Upper lobe of left lung (tissue), 6 donors: ENCODE measurements at places on chromosomes 7 and 10. TPM values are rescaled to one million over a fixed set of nuclear protein-coding genes. Genes with fewer than 3 reads are reported as not detected.

- H3K27me3 ChIP-seq: no peaks in the 10 kb centered on the region
- DNase-seq: no peak
- H3K4me1 ChIP-seq: no peaks in the 10 kb centered on the region
- no peak overlapping the region for H3K4me3 ChIP-seq
- no peaks in the 10 kb centered on the region for H3K36me3 ChIP-seq
Measured at GRCh38 chr10:25661632-25662031, 272.4 kb upstream of the MYO3A start.

DNA sequence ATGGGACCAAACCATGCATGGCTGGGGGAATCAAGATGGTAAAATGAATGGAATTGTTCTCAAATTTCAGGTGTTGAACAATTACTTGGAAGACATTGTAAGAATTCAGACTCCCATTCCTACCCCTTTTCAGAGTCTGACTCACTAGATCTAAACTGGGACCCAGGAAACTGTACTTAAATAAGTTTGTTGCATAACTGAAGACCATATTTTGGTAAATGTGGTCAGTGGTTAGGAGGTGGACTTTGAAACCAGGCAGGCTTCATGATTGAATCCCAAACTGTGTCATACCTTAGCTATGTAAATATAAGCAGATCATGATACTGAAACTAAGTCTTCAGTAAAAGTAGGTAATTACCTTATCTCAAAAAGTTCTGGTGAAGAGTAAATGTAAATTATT, 41.7 kb downstream of the ZWINT start:
- H3K27ac ChIP-seq: no peak overlapping the region
- no peak overlapping the region for H3K4me3 ChIP-seq
- no peaks in the 10 kb centered on the region for H3K36me3 ChIP-seq
- no peaks in the 10 kb centered on the region for H3K27me3 ChIP-seq
- no peaks in the 10 kb centered on the region for H3K4me1 ChIP-seq
- no peak for DNase-seq

- H3K4me1 ChIP-seq: no peaks in the 10 kb centered on the region
- H3K27me3 ChIP-seq: no peaks in the 10 kb centered on the region
- no peaks in the 10 kb centered on the region for H3K36me3 ChIP-seq
- H3K4me3 ChIP-seq: no peak overlapping the region
Measured at GRCh38 chr10:131205556-131205955, 106.0 kb downstream of the TCERG1L start.

Gene POLR2J2
- total RNA-seq: 10.6 TPM

- peak; percentile 66 for DNase-seq
- H3K4me3 ChIP-seq: no peak overlapping the region
- H3K27me3 ChIP-seq: no peaks in the 10 kb centered on the region
- H3K4me1 ChIP-seq: no peaks in the 10 kb centered on the region
- no peak overlapping the region for H3K27ac ChIP-seq
Measured at GRCh38 chr10:93816123-93816747, 58.5 kb downstream of the LGI1 start.

Gene VIPR2
- not detected for total RNA-seq

- H3K27me3 ChIP-seq: no peaks in the 10 kb centered on the region
- no peak overlapping the region for H3K4me3 ChIP-seq
- no peak for DNase-seq
- no peak overlapping the region for H3K27ac ChIP-seq
Measured at GRCh38 chr7:15214976-15215375, 312.4 kb upstream of the DGKB start.

Gene EFCAB10
- 2.6 TPM for total RNA-seq

DNA sequence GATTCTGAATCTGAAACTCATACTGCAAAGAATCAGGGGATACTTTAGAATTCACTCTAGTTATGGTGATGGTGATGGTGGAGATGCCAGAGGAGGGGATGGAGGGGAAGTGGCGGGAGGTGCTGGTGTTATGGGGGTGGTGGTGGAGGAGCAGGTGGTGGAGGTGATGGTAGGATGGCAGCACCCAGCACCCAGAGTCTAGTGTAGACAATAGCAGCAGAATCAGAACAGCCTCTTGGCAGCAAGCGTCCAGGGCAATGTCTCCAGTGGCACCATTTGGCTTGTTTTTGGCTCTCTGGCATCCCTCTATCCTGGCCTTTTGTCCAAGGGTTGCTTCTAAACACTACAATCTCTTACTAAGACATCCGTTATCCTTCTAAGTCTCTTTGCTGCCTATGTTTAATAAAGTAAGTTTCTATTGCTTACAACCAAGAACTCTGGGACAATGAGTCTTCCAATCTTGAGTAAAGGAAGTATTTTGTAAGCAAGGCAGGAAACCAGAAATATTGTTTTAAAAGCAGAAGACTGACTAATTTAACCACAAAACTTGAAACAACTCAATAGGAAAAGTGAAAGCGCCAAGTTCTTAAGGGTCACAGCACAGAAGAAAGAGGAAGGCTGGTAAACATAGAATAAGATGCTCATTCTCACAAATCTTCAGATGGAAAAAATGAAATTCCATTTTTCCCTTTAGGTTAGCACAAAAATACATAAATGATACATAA, 42.4 kb upstream of the GDF10 start:
- no peak overlapping the region for H3K4me3 ChIP-seq
- no peaks in the 10 kb centered on the region for H3K4me1 ChIP-seq
- no peak for DNase-seq
- H3K27ac ChIP-seq: no peak overlapping the region
- no peaks in the 10 kb centered on the region for H3K27me3 ChIP-seq
- no peaks in the 10 kb centered on the region for H3K36me3 ChIP-seq

Gene GNB2
- 291 TPM for total RNA-seq

DNA sequence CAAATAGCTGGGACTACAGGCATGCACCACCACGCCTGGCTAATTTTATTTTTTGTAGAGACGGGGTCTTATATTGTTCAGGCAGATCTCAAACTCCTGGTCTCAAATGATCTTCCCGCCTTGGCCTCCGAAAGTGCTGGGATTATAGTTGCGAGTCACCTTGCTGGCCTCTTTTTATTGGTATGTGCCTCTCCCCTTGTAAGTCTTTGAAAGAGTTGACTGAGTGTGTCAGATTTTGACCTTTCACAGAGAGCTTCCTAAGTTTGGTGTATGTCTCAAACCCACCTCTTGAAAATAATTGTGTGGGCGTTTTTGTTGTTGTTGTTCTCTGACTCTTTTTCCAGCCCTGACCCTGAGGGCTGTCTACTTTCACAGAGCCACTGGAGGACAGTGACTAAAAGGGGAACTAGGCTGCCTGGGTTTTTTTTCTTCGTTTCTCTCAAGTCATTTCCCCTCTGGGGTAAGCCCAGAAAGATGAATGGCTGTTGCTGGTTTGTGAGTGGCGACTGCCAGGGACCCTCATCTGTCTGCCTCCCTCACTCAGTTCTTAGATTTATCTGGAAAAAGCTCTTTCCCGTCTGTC, 262.8 kb downstream of the ZEB1 start:
- H3K4me1 ChIP-seq: peaks cover 36% of the 10 kb centered on the region
- no peaks in the 10 kb centered on the region for H3K27me3 ChIP-seq
- H3K36me3 ChIP-seq: no peaks in the 10 kb centered on the region
- H3K27ac ChIP-seq: peak overlapping the region; percentile 62
- H3K4me3 ChIP-seq: no peak overlapping the region

Gene FAM185A
- total RNA-seq: 55.5 TPM

Gene SEMA3C
- 30.7 TPM for total RNA-seq

- H3K27me3 ChIP-seq: no peaks in the 10 kb centered on the region
- H3K27ac ChIP-seq: no peak overlapping the region
- H3K36me3 ChIP-seq: no peaks in the 10 kb centered on the region
- no peaks in the 10 kb centered on the region for H3K4me1 ChIP-seq
- no peak for DNase-seq
Measured at GRCh38 chr10:57222603-57223002, 861.5 kb upstream of the ZWINT start.

DNA sequence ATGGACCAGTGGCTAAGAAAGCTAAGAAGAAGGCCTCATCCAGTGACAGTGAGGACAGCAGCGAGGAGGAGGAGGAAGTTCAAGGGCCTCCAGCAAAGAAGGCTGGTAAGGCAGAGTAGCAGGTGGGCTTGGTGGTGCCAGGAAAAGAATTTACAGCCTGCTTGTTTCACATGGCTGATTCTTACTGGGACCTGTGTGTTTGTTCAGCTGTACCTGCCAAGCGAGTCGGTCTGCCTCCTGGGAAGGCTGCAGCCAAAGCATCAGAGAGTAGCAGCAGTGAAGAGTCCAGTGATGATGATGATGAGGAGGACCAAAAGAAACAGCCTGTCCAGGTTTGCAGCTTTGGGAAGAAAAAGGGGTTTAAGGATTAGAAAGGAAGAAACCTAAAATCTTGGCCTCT, 5.0 kb downstream of the NOLC1 start:
- no peaks in the 10 kb centered on the region for H3K27me3 ChIP-seq
- H3K27ac ChIP-seq: no peak overlapping the region

GRCh38 chr10:18456984-18457383, 194.4 kb downstream of the NSUN6 start:
- H3K4me1 ChIP-seq: no peaks in the 10 kb centered on the region
- no peak overlapping the region for H3K27ac ChIP-seq
- H3K27me3 ChIP-seq: no peaks in the 10 kb centered on the region
- no peak for DNase-seq

DNA sequence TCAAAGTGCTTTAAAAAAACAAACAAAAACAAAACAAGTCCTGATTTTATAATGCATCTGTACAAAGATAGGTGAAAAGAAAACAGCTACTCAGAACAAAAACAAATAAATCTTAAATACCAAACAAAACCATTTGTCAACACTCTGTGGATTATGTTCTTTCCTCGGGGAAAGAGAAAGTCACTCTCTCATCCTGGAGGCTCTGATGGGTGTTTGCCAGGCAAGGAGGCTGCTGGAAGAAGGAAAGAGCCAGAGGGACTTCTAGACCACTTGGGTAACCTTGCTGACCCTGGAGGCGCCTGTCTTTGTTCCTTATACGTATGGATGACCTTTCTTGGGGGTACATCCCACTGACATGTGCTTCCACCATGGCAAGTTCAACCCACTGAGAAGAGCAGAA, 92.8 kb downstream of the ZRANB1 start:
- H3K4me3 ChIP-seq: no peak overlapping the region
- no peak overlapping the region for H3K27ac ChIP-seq
- H3K4me1 ChIP-seq: peaks cover 61% of the 10 kb centered on the region
- no peaks in the 10 kb centered on the region for H3K36me3 ChIP-seq
- no peaks in the 10 kb centered on the region for H3K27me3 ChIP-seq

DNA sequence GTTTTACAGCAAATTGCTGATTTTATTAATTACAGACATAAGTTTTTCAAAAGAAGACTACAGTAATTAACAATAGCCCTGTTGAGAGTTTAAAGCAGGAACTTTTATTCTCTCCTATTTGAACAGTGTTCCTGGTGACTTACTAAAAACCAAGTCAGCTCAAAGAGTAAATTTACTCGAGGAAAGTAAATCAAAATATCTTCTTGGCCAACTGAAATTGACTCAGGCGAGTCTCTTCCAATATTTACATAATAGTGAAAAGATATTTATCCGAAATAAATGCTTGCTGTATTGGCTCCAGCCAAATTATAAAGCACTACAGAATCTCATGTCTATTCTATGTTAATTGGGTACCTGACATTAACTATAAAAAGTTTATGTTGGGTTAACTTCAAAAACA, 13.2 kb downstream of the CYTH3 start:
- no peaks in the 10 kb centered on the region for H3K36me3 ChIP-seq
- H3K4me1 ChIP-seq: peaks cover 19% of the 10 kb centered on the region
- peak overlapping the region; percentile 19 for H3K27ac ChIP-seq
- no peak overlapping the region for H3K4me3 ChIP-seq
- no peak for DNase-seq

DNA sequence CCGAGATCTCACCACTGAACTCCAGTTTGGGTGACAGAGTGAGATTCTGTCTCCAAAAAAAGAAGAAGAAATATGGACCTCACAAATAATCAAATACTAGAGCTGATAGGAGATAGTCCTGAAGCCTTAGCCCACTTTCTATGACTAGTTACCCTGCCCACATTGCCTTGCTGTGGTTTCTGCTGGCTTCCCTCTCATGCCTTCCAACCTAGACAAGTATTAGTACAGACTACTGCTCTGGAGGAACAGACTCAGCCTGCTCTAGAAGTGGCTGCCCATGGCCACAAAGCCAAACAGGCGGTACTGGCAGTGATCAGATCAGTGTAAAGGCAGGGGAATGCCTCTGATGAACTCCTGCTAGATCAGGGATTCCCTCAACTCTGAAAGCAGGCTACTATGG, 89.7 kb upstream of the PRKAR2B start:
- no peak overlapping the region for H3K27ac ChIP-seq
- H3K4me1 ChIP-seq: no peaks in the 10 kb centered on the region
- no peak overlapping the region for H3K4me3 ChIP-seq
- no peaks in the 10 kb centered on the region for H3K36me3 ChIP-seq
- DNase-seq: no peak

DNA sequence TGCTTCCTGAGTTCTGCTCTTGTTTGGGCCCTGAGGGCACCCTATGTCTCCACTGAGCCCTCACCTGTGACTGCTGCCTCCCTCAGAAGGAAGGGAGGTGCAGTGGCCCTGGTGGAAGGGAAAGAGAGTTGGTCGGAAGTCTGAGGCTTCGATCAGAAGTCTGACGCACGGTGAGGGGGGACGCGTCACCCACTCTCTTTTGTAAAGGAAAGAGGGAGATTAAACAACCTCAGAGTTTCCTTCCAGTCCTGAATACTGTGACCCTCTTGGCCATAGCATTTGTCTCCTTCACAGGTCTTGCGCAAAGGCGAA, 31.4 kb upstream of the TRIM8 start:
- no peak overlapping the region for H3K4me3 ChIP-seq
- no peak for DNase-seq
- H3K27ac ChIP-seq: peak overlapping the region; percentile 80
- H3K4me1 ChIP-seq: peaks cover 60% of the 10 kb centered on the region

GRCh38 chr10:132050191-132050590, 15.6 kb upstream of the JAKMIP3 start:
- H3K4me3 ChIP-seq: no peak overlapping the region
- H3K4me1 ChIP-seq: no peaks in the 10 kb centered on the region
- no peak overlapping the region for H3K27ac ChIP-seq

- H3K27me3 ChIP-seq: no peaks in the 10 kb centered on the region
- H3K36me3 ChIP-seq: peaks cover 3% of the 10 kb centered on the region
- no peaks in the 10 kb centered on the region for H3K4me1 ChIP-seq
- H3K27ac ChIP-seq: no peak overlapping the region
Measured at GRCh38 chr10:73439055-73439454, 5.7 kb upstream of the MSS51 start.

Gene AKR1C8
- total RNA-seq: not detected

DNA sequence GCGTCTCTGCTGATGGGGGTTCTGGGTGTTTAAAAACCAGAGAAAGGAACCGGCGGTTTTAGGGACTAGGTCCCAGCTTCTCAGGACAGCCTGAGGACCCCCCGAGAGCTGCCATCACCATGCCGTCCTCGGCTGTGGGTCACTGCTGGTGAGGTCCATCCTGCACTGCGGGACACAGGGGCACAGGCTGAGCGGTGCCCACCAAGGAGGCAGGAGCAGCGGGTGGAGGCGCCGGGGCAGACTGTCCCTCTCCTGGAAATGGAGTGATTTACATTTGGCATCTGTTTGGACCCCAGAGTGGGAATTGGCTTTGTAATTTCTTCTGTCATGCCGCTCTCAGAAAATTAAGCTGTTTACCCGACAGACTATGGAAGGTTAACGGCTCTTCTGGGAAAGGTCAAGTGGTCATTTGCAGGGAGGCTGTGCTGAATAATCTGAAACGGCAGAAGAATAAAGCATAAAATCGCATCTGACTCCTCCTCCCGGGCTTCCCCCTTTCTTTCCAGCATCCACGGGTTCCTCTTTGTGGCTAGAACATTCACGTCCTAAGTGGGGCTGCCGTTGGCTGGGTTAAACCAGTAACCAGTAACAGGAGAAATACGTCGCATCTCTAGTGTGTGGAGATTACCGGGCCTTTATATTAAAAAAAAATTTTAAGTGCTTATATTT, 31.7 kb downstream of the LHPP start:
- H3K27me3 ChIP-seq: no peaks in the 10 kb centered on the region
- H3K4me1 ChIP-seq: no peaks in the 10 kb centered on the region
- H3K36me3 ChIP-seq: no peaks in the 10 kb centered on the region
- H3K27ac ChIP-seq: no peak overlapping the region

Gene CXCL12
- 23.0 TPM for total RNA-seq
